Stimulated activated CD4-positive, alpha-beta T cell treated with anti-CD3 and anti-CD28 coated beads, Interleukin-2, amount 100 ng/mL, for 24 hours (primary cell): ENCODE measurements at places on chromosomes 13 and 19.

DNA sequence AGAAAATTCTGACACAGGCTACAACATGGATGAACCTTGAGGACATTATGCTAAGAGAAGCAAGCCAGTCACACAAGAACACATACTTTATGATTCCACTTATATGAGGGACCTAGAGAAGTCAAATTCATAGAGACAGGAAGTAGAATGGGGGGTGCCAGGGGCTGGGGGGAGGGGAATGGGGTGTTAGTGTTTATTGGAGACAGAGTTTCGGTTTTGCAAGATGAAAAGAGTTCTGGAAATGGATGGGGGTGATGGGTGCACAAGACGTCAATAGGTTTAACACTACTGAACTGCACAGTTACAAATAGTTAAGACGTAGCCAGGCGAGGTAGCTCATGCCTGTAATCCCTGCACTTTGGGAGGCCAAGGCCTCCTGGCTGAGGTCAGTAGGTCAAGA lies 3.5 kb upstream of the ZNF787 start:
- DNase-seq: no peak

- DNase-seq: no peak
Observed at GRCh38 chr19:15357906-15358305, 21.7 kb downstream of the AKAP8 start.

DNA sequence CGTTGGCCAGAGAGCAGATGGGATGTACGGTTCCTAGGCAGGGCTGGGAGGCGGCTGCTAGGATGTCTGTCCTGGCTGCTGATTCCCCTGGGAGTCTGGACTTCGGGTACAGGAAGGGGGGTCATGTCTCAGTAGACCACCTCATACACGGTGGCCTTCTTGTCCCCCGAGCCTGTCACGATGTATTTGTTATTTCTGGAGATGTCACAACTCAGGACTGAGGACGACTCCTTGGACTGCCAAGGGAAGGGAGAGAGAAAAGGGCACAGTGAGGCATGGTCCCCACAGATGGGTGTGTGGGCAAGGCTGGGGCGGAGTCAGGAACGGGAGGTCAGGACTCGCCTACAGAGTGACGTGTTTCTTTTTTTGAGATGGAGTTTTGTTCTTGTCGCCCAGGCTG lies 20.4 kb downstream of the TLE6 start:
- no peak for DNase-seq

DNA sequence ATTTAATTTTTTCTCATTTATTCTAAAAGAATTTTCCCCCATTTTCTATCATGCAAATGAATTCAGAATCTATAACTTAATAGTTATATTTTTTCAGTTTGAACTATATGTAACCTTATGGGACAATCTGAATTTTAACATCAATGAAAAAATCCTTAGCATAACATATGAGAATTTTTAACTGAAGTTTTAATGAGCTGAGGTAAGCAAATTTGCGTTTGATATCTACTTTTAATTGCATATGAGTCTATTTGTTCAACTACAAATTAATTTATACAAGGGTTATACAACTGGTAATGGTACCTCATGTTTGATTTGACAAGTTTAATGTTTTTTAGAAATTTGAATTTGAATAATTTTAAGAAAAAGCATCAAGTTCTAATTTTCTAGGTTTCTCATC lies 384.4 kb upstream of the PCDH9 start:
- no peak for DNase-seq

DNA sequence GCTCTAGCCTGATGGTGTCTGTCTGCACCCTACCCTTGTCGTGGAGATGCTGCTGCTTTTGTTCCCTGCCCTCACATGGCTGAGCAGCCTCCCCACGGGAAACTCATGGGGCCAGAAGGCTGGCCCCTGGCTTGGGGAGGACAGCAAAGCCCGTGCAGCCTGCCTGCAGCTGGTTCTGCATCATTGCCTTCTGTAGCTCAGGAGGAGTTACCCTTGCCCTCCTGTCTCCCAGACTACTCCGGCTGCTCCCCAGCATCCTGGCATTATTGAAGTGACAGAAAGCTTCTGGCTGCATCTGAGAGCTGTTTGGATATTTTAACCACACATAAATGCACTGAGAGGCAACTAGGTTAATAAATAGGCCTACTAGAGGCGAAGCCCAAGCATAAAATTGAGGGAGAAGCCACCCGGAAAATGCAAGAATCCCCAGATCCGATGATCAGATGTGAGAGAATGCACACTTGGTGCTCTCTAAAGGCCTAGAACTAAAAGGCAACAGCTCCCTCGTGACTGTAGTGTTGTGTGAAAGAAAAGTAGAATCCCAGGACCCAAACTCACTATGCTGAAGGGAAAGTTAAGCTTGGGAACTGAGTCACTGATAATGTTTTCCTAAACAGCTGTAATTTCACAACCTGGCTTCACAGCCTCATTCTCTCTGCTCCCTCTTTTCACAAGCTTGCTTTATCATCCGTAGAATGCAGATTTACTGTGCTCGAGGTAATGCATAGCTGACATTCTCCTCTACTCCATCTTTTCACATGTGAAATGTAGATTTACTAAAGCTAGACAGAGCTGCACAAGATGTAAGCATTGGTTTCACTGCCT lies 110.8 kb downstream of the TNFRSF19 start:
- DNase-seq: no peak

- DNase-seq: peak; percentile 30
Observed at GRCh38 chr19:42601811-42602443, 7.2 kb upstream of the CEACAM8 start.

- no peak for DNase-seq
Observed at GRCh38 chr19:35162471-35163326, 8.2 kb downstream of the FXYD5 start.

GRCh38 chr19:41323430-41324125 lies 13.6 kb downstream of the CCDC97 start:
- DNase-seq: no peak

DNA sequence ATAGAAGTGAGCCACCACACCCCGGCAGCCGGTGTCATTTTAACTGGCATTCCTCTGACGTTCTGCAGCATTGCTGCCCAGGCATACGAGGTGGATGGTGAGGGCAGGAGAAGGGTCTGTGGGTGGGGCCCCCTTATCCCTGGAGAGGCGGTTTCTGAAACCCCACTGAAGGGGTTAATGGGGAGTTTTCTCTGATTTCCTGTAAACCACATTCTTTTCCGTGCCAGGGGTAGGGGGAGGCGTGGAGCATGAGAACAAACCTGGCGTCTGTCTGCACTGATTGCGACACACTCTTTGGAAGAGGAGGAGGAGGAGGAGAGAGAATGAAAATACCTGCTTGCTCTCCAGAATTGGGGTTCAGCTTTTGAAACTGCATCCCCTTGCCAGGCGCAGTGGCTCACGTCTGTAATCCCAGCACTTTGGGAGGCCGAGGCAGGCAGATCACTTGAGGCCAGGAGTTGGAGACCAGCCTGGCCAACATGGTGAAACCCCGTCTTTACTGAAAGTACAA lies 2.7 kb upstream of the C3 start:
- DNase-seq: no peak

DNA sequence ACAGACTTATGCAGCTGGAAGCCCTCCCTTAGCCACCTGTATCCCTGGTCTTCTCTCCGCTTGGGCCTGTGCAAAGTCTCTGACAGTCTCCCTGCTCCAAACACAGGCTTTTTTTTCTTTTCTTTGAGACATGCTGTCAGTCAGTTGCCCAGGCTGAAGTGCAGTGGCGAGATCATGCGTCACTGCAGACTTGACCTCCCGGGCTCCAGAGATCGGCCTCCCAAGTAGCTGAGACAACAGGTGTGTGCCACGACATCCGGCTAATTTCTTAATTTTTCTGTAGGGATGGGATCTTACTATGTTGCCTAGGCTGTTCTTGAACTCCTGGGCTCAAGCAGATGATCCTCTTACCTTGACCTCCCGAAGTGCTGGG lies 1.6 kb downstream of the MZF1 start:
- DNase-seq: no peak

- no peak for DNase-seq
Observed at GRCh38 chr19:8806661-8807060, 25.4 kb downstream of the ZNF558 start.

DNA sequence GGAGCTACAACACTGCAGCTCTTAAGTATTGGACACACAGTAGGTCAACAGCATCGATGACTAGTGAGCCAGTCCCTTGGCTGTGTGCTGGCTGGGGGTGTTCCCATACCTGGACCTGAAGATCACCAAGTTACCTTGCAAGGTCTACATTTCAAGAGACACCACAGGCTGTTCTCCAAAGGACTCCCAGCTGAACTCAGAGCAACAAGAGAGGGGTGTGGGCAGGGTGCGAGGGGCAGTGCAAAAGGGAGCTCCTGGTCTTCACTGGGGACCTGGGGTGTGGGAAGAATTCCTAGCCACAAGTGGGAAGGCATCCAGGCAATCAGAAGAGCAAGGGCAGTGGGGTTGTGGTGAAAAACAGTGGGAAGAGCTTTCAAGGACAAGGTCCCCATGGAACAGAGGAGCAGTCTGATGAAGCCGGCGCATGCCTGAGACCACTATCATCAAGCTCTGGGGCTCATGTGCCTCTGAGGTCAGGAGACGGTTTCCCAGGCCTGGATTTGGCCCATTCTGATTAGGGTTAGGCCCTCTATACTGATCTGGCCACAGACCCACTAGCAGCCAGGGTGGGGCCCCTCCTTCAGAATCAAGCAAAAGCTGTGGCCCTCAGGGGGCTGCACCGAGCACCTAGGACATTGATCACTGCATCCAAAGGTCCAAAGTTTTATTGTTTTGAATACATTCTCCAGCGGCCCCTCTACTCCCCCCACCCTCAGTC lies 4.7 kb upstream of the GSK3A start:
- DNase-seq: no peak

DNA sequence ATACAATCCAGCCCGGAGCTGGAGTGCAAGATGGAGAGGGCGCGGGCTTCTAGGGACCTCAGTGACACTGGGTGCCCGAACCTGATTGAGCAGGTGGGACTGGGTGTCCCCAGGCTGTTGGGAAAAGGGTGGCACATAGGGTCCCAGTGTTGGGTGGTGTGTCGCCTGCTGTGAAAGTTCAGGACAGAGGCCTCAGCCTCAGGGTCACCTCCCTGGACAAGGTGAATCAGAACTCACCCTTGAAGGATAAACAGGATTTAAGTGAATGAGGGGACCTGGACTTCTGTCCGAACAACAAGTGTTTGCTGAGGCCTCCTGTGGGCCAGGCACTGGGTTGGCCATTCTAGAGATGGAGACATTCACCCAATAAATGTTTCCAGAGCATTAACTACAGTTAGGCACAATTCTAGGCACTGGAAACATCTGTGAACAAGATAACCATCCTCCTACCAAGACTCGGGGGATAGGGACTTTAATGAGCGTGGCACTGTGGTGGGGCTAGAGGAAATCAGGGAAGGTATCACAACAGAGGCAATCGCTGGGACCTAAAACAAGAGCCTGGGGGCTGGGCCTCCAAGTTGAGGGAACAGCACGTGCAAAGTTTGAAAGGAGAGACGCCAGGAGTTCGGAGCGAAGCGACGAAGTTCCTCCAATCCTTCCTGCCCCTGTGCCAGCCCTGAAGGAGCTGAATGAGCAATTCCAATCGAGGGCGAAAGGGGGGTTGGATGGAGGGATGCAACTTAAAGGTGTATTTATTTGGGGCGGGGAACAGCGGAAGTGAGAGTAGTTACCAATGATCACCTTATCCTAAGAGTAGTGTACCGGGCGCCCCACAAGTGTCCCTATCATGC lies 921 bp upstream of the POLD1 start:
- DNase-seq: no peak

DNA sequence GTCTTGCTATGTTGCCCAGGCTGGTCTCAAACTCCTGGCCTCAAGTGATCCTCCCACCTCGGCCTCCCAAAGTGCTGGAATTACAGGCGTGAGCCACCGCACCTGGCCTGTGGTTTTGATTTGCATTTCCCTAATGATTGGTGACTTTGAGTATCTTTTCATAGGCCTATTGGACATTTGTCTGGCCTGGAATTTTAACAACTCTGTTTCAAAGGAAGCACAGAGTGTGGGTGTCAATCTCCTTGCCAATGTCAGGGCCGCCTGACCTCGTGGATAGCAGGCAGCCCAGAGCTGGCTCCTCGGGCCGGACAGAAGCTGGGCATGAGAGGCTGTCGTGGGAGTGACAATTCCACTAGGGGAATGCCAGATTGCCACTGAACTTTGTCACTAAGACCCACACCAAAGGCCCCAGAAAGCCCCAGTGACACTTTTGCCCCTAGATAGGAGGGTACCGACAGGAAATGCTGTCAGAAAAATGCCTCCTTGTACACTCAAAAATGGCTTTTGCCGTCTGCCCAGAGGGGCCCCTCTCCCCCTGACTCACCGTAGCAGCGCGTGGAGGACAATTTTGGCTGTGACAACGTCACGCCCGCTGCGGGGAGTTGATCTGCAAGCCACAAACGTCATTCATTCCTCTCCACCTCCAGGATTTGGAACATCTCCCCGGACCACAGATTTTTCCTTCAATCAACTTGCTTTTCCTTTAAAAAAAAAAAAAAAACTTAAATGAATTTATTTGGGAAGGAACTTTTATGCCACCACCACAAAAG lies 11.7 kb upstream of the ADGRE5 start:
- DNase-seq: peak; percentile 88

DNA sequence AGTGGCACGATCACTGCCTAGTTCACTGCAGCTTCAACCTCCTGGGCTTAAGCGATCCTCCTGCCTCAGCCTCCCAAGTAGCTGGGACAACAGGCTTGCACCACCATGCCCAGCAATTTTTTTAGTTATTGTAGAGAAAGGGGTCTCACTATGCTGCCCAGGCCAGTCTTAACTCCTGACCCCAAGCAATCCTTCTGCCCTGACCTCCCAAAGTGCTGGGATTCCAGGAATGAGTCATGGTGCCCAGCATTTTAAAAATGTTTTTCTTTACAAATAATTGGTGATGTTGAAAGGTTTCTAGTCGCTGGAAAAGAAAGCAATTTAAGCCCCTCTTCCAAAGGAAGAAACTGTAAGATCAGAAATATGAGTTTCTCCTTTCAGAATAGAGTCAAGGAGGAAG lies 19.4 kb downstream of the DYRK1B start:
- DNase-seq: no peak

DNA sequence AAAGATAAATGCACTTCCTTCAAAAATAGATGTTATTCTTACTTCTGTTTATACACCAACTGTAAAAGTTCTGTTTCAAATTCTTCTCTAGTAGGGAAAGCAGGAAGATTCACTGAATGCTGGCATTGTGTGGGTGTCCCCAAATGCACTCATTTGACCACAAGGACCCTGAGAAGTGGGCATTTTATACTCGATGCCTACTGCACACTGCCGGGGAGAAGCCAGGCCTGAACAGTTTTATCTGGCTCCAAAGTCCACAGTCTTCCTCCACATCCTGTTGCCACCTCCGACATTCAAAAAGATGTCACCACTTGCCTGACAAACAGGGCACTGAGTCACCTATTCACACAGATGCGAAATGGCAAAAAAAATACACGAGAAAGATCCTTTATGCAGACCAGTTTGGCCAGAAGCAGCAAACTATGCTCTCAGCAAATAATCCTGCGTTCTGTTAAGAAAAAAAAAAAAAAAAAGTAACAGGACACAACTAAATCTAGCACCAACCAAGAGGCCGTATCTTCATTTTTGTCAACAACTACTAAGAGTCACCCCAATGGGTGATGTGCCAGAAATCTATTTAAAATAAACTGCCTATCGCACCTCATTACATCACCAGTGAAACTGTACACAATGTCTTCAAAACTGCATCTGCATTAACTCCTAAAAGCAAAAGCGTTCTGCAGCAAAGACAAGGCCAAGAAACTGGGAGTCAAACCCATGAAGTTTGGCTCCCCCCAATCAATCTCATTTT lies 6.2 kb downstream of the ZC3H4 start:
- peak; percentile 20 for DNase-seq
